Amniotic stem cell (primary cell): ENCODE measurements at places on chromosomes 3 and 15.

DNA sequence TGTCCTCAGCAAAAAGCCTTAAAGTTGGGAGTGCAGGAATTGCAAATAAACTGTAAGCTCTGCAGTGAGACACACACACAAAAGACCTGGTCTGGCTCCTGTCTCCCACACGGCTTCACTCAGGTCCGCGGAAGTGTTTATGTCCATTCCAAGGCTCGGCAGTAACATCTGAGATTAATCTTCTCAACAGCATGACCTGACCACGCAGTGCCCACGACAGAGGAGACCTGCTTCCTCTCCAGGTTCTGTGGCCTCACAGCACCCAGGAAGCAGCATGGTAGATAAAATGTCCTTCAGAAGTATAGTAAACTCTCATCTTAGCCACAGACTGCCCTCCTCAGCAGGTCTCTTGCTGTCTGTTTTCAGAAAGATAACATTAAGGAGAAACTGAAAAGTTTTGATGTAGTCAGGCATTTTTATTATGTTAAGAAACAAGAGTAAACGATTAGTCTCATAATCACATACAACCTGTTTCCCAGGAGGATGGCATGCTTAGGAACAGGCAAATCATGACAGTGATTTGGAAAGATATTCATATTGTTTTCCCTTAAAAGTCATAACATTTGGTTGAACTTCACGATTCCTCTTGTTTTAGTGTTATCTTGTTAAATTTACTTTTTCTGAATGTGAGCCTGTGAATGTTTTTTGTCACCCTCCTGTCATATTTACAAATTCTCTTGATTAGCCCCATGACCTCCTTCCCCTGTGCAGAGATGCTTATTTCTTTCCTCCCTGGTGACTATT, 34.6 kb downstream of the CD200R1L start:
- DNase-seq: no peak

DNA sequence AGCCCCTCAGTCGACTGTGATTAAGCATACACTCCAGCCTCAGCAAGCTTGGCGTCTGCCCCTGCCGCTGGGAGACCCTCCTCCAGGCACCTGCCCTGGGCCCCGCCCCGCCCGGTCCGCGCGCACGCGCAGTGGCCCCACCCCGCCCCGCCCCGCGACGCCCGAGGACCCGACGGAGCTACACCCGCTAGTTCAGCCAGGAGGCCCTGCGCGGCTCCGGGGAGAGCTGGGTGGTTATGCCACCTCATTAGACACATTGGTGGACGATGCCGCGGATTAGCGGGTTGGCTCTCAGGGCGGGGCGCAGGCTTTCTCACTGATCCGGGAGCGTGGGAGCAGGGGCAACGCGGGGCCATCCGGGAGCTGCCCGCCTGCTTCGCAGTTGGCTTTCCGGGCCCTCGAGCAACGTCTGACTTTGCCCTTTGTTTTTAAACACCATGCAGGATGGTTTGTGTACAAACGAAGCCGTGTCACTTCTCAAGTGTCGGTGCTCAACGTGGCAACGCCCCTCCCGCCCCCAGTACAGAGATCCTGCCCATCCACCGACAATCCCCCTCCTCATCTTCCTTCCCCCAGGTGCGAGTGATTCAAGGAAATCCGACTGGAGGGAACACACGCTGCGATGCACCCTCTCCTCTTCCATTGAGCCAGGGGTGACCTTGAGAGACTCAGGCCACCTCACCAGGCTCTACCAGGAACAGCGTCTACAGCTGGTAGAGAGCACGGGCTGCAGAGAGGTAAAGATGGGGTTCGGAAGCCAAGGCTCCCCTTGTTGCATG, 109.3 kb downstream of the SHQ1 start:
- DNase-seq: no peak

GRCh38 chr15:40697916-40698315, 2.9 kb downstream of the RAD51 start:
- DNase-seq: no peak

GRCh38 chr3:121167374-121168139, 259.6 kb downstream of the STXBP5L start:
- no peak for DNase-seq

DNA sequence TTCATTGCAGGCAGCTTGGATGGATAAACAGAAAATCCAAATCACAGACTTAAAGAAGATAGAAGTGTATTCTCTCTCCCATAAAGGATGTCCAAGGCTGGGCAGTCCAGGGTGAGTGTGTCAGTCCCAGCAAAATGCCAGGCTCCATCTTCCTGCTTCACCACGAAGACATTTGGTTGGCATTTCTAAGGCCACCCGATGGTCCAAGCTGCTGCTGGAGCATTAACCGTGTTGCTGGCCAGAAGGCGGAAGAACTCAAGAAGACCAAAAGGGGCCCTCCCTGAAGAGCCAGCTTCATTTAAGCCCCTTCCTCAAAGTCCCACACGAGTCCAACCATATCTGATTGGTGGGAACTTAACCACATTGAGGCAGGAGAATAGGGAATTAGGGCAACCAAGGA, 3.0 kb upstream of the CYP11A1 start:
- no peak for DNase-seq

- DNase-seq: no peak
Observed at GRCh38 chr15:66715181-66715624, 13.2 kb downstream of the SMAD6 start.

DNA sequence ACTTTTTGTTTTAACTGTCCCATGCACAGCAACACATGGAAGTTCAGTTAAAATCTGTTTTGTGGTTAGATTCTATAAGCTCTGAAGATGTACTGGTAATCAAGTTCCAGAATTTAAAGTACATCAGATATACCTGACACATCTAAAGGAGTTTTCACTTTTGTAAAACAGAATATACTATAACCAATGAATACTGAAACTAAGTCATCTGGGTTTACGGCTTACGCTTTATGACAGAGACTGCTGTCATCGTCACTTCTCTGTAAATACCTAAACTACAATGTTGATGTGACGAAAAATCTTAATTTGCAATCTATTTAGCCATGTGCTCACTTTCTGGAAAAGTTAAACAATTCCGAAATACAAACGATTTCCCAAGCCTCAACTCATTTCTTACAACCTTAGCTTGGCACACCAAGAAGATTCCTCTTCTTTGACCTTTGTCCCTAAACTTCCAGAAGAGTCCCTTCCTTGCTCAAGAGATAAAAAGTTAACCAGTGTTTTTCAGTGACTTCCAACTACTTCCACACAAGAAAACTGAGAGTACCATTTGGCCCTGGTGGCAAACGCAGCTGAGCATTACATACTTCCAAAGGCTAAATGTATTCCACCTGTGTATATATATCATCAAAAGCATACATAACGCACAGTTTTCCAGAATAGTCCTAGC, 56.8 kb upstream of the NEK10 start:
- DNase-seq: no peak

DNA sequence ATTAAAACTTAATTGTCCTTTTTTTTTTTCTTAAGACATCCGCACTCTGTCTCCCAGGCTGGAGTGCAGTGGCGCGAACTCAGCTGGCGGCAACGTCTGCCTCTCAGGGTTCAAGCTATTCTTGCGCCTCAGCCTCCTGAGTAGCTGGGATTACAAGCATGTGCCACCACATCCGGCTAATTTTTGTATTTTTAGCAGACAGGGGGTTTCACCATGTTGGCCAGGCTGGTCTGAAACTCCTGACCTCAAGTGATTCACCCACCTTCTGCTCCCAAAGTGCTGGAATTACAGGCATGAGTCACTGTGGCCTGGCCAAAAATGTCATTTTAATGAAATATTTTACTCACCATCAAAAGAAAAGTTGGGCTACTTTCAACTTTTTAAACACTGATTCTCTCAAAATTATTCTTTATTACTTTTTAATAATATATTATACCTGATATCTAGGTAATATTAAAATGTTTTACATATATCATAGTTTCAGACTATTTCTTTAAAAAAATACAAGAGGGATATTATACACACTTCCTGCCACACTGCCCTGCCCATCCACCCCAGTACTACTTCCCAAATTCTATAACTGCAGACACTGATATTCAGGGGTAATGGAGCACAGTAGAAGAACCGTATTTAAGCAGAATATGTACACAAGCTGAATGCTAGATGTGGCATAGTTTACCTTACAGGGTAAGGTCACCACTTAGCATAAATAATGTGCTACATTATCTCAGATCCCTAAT, 723.9 kb upstream of the ZNF385D start:
- no peak for DNase-seq

DNA sequence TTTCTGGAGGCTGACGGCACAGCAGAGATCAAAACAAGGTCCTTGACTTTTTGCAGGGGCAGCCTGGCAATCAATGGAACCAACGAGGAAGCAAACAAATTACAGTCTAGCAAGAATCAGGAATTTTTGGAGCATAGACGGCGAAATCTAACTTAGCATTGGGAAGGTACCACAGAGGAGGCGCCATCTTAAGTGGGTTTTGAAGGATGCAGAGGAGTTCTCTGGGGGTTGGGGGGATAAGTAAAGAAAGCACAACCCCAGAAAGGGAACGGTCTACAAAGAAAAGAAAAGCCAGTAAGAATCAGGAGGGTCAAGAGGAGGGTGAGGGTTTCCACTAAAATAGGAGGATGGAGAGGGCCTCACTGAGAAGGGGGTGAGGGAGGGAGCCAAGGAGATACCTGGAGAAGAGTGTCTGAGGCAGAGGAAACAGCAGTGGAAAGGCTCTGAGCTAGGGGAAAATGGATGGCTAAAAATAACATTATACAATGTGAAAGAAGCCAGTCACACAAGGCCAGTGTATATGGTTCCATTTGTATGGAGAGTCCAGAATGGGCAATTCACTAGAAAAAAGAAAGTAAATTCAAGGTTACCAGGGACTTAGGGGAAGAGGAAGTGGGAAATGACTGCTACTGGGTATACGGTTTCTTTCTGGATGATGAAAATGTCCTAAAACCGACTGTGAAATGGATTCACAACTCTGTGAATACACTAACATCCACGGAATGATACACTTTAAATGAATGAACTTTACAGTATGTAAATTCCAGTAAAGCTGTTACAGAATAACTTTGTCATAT, 25.2 kb upstream of the IQSEC1 start:
- DNase-seq: no peak

- DNase-seq: no peak
Observed at GRCh38 chr3:185942396-185942795, 4.6 kb upstream of the TRA2B start.

GRCh38 chr15:39321977-39322376, 258.9 kb upstream of the THBS1 start:
- peak; percentile 8 for DNase-seq

DNA sequence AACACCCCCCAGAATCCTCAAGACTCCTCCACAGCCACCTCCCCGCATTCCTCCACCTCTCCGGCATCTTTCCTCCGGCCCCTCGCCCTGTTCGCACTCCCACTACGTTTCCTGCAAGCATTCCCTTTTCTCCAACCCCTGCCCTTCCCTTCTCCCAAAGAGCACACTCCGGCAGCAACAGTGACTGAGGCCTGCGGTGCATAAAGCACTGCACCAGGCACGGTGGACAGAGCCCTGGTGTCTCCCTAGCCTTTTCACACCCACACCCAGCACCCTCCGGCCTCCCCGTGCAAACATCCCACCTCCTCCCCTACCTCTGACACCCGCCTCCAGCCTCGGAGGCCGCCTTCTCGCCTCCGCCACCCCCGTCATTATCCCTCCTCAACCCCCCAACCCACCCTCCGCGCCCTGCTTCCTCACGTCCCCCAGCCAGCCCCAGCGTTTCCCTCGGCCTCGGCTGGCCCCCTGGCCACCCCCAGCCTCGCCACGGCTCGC, 577 bp downstream of the ZNF148 start:
- no peak for DNase-seq

- DNase-seq: no peak
Observed at GRCh38 chr3:134369231-134369741, 5.0 kb downstream of the AMOTL2 start.

DNA sequence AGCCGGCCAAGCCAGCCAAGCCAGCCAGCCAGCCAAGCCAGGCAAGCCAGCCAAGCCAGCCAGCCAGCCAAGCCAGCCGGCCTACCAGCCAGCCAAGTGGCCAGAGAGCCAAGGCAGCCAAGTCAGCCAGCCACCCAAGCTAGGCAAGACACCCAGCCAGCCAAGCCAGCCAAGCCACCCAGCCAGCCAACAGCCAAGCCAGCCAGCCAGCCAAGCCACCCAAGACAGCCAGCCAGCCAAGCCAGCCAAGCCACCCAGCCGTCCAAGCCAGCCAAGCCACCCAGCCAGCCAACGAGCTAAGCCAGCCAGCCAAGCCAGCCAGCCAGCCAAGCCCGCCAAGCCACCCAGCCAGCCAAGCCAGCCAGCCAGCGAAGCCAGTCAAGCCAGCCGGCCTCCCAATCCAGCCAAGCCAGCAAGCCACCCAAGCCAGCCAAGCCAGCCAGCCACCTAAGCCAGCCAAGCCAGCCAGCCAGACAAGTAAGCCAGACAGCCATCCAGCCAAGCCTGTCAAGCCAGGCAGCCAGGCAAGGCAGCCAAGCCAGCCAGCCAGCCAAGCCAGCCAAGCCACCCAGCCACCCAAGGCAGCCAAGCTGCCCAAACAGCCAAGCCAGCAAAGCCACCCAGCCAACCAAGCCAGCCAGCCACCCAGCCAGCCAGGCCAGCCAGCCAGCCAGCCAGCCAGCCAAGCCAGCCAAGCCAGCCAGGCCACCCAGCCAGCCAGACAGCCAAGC, 200.5 kb downstream of the GOLGA6L6 start:
- DNase-seq: no peak
